Daoy (cell line): ENCODE measurements at places on chromosomes 5 and 9.

DNA sequence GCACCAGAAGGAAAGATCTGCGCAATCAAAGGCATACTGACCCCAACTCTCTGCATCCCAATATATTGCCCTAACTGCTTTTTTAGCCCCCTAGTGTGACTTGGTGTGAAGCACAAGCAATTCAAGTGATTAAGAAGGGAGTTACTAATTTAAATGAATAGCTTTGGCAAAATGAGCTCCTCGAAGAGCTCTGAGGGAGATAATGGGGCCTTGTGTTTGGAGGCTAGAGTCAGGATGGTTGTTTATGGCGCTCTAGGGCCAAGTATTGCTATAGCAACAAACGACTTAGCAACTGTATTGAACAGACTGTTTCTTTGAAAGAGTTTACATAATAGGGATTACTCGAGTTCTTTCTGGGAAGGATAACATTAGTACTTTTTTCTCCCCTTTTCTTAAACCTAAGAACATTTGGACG lies 11.5 kb upstream of the C5orf58 start:
- DNase-seq, result no peak

- no peak for DNase-seq
Observed at GRCh38 chr5:78920604-78921003, 64.5 kb downstream of the ARSB start.

DNA sequence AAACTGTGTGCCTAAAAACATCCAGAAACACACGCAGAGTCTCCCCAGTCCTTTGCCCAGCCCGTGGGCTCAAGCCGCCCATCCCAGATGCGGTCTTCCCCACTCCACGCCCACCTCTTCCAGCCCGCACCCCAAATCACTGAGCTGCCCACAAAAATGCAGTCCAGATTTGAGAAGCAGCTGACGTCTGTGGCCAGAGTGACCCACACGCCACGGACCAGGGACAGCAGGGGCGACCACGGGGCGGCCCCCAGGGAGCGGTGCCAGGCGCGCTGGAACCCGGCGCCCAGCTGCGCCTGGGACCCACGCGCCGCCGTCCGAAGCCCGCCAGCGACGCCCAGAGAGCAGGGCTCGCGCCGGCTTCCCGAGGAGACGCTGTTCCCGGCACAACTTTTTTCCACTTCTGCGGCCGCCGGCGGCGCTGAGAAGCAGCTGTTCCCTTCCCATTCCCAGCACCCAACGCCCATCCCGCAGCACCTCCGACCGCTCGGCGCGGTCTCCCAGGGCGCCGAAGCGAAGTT lies 674 bp downstream of the LHFPL2 start:
- DNase-seq, result peak; percentile 71

GRCh38 chr5:124404796-124405195 lies 341.6 kb downstream of the ZNF608 start:
- no peak for DNase-seq

DNA sequence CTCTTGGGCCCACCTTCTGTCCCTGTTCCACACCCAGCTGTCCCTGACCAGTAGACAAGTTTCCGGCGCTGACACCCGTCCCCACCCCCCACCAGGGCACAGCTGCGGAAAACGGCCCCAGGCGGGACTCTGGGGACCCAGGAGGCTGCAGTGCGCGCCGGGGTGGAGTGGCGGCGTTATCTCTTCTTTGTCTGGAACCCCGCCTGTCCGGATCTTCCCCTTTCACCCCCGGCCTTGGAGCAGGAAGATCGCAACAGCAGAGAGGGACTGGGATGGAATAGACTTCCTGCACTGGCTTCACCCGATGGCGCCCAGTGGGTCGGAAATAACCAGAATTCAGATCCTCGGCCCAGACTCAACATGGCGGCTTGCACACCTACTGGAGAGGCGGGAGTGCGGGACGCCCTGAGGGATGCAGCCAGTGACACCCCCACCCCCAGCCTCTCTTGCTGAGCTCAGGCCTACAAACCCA lies 4.7 kb downstream of the PAX5 start:
- peak; percentile 17 for DNase-seq

DNA sequence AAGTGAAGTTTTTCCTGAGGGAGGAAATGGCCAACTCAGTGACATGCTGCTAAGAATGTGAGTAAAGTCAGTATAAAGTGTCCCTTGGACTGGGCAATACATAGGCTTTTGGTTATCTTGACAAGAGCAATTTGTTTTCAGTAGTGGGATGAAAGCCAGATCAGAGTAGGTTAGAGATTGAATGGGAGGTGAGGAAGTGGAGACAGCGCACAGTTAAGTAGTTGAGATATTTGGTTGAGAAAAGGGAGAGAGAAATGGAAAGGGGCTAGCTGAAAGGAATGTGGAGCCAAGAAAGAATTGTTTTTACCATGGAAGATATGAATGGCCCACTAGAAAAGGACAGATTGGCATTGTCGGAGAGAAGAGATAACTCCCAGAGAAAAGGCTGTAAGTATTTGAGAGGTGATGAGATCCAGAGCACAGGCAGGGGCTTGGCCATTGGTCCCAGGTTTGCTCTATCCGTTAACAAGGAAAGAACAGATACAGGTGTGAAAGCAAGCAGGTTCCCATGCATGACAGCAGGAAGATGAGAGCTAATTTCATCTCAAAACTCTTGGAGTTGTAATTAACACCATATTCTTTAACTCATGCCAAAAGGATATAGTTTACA lies 392.0 kb downstream of the NR2F1-AS1 start:
- DNase-seq, result no peak

DNA sequence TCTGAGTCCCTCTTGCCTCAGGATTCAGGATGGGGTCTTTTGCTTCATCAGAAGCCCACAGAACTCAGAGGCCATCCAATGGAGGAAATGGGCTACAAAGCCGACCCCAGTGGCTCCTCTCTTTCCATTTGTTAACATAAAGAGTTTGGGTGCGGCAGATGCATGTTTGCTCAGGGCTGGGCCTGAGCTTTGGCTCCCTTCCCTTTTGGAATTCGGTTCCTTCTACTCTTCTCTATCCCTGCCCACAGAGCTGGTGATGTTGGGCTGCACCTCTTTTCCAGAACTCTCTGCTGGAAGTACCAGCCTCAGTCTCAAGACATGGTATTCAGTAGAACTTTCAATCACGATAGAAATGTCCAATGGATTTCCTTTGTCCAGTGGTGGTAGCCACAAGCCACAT lies 66.9 kb upstream of the AGXT2 start:
- no peak for DNase-seq

DNA sequence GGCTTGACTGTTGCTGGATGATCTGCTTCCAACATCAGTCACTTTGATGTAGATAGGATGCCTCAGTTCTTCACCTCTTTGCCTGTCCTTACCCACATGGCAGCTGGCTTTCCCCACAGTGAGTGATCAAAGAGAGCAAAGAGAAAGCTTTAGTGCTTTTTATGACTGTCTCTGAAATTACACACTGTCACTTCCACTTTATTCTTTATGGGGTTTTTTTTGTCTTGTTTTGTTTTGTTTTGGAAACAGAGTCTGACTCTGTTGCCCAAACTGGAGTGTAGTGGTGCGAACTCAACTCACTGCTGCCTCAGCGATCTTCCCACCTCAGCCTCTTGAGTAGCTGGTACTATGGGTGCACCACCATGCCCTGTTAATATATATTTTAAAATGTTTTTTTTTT lies 32.4 kb upstream of the C5orf24 start:
- DNase-seq, result no peak

GRCh38 chr9:17166346-17166745 lies 31.5 kb downstream of the CNTLN start:
- DNase-seq, result no peak

DNA sequence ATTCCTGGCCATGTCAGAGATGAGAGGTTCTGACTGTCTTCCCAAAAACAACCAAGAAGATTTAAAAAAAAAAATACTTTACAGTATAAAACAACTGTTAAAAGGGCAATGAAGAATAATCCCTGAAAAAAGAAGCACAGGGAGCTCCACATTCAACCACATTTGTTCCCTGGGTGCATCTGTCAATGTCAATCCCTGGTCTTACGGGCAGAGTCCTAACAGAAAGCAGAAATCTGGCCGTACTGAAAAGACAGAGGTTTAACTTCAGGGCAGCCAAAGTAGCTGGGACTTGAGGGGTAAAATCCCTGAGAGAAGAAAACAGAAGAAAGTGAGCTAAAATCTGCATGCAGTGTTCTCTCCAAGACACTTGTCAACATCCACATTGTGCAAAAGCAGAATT lies 76.6 kb downstream of the RICTOR start:
- no peak for DNase-seq

DNA sequence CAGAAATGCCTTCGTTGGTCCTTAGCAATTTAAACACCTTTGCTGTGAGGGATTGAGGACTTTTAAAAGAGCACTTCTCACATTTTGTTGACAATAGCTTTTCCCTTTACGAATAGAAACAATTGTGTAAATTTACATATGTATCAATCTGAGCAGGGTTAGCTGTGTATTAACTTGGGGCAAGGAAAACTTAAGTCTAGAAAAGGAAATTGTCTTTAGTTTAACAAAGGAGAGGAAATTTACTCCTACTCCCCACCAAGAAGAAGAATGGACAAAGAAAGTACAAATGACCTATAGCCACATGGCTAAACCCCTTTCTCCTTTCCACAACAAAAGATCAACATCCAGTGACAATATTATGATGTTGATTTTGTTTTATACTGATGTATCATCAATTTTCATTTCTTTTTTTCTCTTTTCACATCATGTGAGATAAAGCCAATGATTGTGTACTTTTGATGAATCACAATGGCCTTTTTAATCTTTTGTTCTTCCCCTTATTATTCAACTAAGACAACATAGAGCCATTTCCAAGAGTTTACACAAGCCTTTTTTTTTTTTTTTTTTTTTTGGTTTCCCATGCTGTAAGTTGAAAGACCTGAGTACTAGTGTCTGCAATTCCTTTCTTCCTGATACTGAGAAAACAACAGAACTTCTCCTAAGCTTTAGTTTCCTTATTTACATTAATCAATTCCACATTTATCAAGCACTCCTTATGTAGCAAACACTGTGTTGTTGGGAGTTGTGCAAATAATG lies 19.0 kb downstream of the FOXB2 start:
- no peak for DNase-seq

DNA sequence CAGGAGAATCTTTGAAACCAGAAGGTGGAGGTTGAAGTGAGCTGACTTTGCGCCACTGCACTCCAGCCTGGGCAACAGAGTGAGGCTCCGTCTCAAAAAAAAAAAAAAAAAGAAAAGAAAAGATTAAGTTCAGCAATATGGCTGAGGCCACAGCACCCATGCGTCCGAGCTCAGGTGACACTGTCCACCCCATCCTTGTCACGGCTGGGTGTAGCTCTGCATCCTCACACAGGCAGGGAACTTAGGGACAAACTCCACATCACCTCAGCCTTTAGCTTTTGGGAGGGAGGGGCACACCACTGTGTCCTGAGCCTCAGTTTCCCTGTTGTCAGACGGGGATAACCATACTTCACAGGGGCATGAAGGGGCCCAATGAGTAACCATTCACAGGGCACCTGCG lies 15.5 kb downstream of the FGD3 start:
- DNase-seq, result no peak

DNA sequence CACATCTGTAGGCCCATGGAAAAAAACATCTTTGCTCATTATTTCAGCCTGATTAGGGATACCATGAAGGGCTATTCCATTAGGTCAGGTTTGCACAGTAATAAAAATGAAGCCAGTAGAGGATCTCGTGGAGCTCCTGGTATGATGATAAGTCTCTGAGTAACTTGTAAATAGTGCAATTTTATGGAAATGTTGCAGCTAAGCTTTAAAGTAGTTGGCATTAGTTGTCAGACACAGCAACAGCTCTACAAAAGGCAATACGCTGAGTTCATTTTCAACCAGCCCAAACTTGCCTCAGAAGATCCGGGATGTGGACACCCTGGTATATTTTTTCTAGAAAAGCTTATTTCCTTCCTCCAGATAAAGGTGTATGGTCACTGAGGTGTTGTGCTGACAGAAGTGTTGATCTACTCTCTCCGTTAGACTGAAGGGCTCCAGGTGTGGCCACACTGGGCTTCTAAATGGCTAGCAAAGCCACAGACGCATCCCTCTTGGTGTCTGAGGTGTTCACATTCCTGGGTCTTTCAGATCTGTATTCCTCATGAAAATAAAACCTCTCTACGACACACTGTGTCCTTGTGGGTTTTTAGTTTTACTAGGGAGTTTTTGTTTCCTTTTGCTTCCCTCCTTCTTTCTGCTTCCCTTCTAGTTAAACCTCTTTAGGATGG lies 141.6 kb downstream of the GHR start:
- DNase-seq, result no peak

GRCh38 chr5:128380337-128380736 lies 157.7 kb downstream of the FBN2 start:
- no peak for DNase-seq

DNA sequence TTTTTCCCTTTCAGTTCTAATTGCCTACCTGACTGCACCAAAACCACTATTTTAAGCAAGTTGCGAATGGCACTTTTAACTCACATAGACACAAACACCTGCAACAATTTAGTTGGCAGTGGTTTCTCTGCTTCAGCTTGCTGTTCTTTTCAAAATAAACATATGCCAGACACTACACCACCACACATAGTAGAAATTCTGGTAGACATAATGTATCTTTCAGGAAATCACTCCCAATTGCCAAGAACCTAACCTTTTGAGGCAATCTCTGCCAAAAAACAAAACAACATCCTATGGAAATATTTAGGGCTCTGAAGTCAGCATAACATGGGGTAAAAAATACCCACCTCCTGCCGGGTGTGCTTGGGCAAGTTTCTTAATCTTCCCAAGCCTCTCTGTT lies 27.7 kb downstream of the GLIS3 start:
- DNase-seq, result no peak

GRCh38 chr9:7297521-7297920 lies 502.1 kb downstream of the DMAC1 start:
- no peak for DNase-seq

DNA sequence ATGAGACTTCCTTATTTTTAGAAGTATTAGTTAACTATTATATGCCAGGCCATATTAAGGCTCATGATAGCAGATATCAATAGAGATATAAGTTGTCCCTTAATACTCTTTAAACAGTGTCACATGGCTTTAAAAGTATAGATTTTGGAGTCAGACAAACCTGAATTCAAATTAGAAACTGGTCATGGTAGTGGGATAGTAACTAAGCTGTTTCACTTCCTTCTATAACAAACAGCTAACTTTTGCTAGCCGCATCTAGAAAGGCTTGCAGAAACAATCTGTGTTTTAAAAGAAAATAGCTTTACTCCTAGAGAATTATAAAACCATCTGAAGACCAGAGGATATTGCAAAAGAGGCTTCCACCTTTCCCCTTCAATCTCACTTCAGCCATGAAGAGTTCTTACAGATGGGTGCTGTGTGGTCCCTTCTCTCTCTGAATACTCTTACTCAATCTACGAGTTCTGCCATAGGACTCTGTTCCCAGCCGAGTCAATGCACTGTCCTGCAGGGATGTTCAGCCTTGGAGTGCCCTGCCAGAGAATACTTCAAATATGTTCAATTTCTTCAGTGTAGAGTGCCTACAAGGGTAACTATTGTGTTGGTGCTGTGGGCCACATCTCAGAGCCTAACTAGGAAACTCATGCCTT lies 810.2 kb downstream of the EFNA5 start:
- DNase-seq, result no peak

- DNase-seq, result no peak
Observed at GRCh38 chr5:159971038-159971437, 37.9 kb upstream of the TTC1 start.

- DNase-seq, result no peak
Observed at GRCh38 chr5:65928322-65928752, 2.0 kb downstream of the ERBIN start.

GRCh38 chr5:41738710-41739354 lies 131.4 kb downstream of the OXCT1 start:
- DNase-seq, result no peak

- peak; percentile 66 for DNase-seq
Observed at GRCh38 chr5:38922199-38922598, 76.4 kb downstream of the OSMR start.
